NCI-H524 (cell line): ENCODE measurements at places on chromosomes 1 and 21.

GRCh38 chr1:210908257-210908656, 225.7 kb downstream of the KCNH1 start:
- DNase-seq = no peak

DNA sequence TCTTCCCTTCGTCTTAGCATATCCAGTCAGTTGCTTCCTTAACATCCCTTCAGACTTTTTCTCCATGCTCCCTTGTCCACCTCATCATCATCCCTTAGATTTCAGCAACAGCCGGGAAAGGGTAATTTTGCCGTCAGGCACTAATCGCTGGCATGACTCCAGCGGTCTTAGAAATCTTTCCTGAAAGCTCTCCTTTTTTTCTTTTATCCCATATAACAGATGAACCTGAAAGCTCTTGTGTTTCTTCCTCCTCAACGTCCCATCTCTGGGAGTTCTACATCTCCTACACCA, 10.4 kb upstream of the BOLA1 start:
- DNase-seq = no peak

DNA sequence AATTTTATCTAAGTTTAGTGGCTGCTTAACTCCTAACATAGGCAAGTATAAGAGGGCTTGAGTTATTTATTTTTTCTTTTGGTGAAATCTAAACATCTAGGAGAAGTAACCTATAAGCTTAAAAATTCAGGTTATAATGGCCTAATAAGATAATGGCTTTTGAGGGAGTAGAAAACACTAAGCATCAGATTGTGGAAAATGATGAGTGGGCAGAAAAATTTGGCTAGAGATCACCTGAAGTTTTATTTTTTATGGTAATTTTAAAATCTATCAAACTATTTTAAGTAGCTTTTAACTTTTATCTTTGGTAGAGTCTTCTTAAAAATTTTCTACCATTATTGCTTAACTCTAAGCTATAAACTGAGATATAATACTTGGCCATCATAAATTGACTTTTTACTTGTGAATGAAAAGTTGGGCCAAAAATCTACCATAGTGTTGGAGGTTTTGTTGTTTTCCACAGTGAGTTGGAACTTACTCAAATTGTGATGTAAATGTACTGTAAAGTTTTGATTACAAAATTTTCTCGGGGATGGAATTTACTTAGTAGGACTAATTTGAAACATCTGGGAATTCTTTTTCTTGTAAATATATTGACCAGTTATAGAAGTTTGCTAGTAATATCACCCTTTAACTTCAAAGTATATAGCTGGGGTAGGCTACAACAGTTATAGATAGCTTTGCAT, 63.9 kb downstream of the USP25 start:
- DNase-seq = no peak

- DNase-seq = no peak
These were observed 60.6 kb downstream of the UBIAD1 start for GRCh38 chr1:11333631-11334030.

GRCh38 chr1:86491171-86491950, 22.6 kb downstream of the CLCA1 start:
- no peak for DNase-seq

DNA sequence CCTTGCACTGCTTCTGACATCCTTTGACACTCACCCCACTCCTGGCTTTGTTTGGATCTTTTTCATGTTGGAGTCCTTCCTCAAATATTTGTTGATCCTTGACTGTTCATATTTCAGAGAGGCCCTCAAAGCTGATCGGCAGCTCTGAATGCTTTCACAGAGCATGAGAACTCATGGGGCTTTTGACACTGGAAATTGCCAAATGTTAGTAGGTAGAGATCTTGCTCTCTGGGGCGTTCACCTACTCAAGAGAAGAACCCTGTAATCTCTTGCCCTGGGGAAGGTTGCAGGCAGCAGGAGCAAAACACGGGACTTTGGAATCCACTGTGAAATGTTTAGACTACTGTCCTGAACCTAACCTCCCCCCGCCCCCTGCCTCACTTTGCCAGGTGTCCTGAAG, 67.4 kb upstream of the STUM start:
- DNase-seq = peak; percentile 69

DNA sequence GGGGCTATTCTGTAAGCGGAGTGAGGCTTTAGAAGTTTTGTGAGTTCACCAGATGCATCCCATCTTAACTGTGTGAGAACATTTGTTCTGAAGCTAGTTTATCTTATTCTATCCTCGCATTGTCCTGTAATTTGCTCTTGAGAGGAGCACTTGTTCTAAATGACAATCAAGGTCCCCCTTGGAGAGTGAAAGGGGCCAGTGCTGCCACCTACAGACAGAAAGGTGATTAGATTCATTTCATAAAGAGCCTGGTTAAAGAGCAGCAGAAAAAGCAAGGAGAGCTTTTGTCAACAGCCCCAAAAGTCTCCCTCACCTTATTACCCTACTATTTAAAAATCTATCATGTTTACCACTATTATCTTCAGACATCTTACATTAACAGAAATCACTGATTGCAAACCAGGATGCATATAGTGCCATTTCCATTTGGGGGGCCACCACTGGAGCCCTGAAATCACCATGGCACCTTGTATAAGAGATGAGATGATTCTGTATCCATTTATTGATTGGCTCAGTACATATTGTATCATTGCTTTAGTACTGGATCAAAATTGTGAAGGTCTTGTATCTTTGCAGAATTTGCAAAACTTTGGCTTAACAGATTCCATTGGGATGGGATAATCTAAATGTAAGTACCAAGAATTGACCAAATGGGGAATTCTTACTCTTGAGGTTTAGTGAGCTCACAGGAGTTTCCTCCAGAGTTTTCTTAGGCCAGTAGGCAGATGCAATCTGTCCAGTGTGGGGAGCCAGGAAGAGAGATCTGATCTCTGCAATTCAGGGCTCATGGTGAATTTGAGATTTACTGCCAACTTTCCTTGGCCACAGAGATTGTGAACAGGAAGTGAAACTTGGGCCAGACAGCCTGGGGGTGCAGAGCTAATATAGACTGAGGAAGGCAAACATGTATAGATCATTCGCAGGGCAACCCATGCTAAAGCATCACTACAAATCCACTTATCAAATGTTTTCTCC, 64.3 kb upstream of the TRABD2B start:
- DNase-seq = peak; percentile 77

DNA sequence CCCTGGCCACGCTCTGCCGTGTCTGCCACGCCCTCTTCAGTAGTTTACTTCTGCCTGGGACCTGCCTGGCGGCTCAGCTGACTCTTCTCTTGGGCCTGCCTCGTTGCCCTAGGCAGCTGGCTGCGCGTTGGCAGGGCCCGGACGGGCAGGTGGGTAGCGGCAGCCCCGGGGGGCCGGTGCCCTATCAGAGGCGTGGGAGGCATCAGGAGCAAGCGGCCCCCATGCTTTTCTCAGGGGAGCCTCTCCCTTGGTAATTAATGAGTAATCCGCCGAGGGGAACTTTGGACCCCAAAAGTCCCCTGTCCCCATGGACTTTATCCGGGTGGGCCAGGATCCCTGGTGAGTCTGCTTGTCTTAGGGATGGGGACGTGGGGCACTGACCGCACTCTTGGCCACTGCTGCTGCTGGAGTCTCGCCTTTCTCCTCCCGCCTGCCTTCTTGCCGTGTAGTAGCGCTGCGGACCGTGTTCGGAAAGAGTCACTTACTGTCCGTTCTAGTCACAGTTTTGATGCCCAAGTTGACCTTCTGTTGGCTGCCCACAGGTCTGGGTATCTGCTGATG, 22.7 kb downstream of the SKI start:
- no peak for DNase-seq

DNA sequence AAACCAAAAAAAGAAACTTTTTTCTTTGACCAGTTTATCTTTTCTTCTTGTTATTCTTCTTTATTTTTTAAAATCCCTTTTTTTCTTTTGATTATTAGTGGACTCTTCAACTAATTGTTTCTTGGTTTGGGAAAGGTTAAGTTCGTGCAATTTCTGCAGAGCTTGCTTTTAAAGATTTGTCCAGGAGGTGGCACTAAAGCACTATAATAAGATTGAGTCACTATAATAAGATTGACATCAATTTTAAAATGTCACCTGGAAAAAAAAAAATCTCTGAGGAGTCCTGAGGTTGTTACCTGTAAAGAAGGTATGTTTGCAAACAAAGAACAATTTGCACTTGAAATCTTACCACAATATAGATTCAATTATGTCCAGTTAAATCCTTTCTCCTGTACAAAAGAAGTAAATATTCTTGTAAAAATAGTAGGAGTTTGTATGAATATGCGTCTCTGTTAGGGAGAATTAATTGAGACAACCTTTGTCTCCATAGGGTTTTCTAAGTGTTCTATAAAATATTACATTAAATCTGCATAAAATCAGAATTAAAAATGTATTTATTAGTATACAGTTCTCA, 166.7 kb downstream of the ADGRL4 start:
- DNase-seq = no peak

DNA sequence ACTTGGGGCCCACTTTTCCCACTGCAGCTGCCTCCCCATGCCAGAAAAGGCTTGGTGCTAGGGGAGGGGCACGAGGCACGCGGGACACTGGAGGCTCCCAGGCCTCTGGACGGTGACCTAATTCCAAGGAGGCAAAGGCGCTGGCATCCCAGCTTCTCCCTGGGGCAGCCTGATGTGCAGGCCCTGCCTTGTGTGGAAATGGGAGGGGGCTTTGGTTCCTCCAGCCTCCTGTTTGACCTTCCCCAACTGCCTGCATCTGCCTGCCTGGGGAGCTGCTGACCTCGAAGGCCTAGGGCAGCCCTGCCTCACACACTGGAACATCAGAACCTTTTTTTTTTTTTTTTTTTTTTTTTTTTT, 39.9 kb downstream of the KIAA1614 start:
- DNase-seq = no peak

- no peak for DNase-seq
These were observed 23.2 kb downstream of the GLUL start for GRCh38 chr1:182368358-182368757.

DNA sequence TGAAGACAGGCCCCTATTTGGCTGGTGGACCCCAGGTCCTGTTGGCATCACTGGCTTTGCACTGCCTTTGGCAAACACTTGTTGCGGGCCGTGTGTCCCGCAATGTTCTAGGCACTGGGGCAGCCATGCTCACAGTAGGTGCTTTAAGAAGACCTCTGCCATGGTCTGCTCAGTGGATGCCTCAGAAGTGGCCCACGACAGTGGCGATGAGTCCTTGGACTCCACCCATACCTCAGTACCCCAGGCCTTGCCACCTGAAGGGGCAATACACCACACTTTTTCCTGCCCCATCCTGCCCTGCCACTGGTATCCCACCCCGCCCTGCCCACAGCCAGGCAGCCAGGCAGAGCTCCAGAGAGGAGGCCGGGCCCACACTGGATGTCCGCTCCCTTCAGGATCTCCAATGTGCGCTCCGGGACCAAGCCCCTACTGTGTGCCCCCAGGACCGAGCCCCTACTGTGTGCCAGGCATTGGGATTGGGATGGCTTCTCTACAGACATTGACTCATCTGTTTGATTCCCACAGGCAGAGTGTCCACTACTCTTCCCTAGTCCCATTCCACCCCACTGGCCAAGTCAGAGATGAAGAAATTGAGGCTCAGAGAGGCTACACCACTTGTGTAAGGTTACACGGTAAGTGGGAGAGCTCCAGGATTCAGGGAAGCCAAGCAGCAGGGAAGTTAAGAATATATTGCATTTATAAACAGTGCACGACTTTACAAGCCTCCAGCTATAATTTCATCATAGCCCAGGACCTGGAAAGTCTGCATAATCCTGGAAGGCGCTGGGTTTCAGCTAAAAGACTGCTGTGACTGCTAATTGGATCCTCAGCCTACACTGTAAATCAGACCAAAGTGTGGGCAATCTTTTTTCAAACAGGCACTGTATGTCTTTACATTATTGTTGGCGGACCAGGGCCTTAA, 101.6 kb downstream of the DMRTB1 start:
- no peak for DNase-seq

DNA sequence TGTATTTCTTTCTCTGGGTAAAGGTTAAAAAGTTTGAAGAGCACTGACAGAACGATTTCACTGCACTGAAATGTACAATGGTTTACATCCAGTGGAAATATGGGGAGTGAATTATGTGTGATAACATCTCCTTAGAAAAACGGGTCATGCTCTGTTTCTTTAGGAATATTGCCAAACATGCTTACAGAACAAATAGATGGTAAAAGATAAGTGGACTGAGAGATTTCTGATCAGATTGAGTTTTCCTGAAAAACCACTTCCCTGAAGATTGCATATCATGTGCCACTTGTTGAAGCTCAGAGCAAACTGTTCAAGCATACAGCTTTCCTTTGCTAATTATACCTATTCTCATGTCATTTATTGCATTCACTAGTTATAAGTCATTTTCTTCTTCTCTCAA, 29.9 kb upstream of the DISP1 start:
- no peak for DNase-seq

- DNase-seq = no peak
These were observed 27.4 kb downstream of the DTL start for GRCh38 chr1:212062832-212063438.

DNA sequence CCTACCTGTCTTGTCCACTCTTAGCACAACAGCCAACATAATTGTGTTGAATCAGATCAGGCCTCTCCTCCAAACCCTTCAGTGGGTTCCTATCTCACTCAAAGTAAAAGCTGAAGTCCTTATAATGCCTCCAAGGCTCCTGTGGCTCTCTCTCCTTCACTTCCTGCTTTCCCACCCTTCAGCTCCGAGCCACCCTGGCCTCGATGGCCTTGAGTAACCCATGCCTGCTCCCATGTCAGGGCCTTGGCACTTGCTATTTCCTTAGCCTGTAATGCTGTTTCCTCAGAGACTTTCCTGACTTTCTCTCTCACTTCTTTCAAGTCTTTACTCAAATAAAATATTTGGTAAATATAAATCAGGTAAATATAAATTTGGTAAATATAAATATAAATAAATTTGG, 8.1 kb upstream of the PLEKHM2 start:
- DNase-seq = no peak

DNA sequence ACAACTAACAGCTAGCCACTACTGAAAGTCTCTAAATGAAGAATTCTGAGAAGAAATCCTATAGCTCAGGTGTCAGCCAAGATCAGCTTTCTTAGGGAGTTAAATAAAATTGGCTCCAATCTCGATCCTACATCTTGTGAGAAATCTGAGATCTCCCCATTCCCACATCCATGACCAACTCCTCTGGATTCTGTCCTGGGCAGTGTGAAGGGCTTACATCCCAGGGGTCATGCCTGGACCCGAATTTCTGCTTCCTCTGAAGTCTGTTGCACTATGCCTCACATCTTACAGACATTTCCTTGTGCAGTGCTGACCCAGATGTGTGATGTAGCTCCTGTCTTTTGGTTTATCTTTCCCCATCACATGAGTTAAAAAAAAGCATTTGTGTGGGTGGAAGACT, 4.8 kb upstream of the TNN start:
- no peak for DNase-seq

GRCh38 chr1:81827942-81828341, 27.2 kb downstream of the ADGRL2 start:
- no peak for DNase-seq

- no peak for DNase-seq
These were observed 82.2 kb upstream of the DPT start for GRCh38 chr1:168811176-168811575.

DNA sequence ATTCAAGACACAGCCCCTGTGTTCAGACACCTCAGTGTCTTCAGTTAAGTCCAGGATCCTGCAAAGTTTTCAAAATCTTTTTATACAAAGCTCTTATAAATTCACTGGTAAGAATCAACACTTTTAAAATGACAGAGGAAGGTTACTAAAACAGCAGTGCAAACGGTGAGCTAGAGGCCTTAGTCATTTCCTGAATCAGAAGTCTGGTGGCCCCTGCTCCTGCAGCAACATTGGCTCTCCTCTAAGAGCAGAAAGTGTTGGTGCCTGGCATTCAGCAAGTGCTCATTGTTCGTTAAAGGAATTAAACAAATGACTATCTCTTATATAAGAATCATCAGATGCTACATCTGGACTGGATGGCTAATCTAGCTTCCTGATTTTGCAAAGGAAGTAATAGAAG, 282.9 kb downstream of the PTGER3 start:
- DNase-seq = no peak
